ENCODE measurements at places on chromosomes 4 and X. TPM values are rescaled to one million over a fixed set of nuclear protein-coding genes. Genes with fewer than 3 reads are reported as not detected.

DNA sequence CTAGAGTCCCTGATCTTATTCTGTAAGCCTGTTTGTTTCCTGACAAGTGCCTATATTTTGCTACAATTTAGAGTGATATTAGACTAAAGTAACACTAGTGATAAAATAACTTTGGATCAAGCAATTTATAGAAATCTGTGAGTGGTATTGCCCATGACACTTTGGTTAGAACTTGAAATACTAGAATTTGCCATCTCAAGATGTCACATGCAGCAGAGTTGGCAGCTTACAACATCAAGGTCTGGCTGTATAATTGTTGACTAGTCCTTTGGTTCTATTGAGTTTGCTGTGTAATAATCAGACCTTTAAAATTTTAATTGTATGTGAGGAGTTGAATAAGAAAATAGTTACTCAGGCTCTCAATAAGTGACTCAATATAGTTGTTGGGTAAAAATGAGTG lies 167.1 kb downstream of the RAPGEF2 start:
- H3K4me3 ChIP-seq: no peak overlapping the region
- no peak for DNase-seq
- no peaks in the 10 kb centered on the region for H3K27me3 ChIP-seq
- H3K36me3 ChIP-seq: no peaks in the 10 kb centered on the region
- peaks cover 6% of the 10 kb centered on the region for H3K4me1 ChIP-seq

DNA sequence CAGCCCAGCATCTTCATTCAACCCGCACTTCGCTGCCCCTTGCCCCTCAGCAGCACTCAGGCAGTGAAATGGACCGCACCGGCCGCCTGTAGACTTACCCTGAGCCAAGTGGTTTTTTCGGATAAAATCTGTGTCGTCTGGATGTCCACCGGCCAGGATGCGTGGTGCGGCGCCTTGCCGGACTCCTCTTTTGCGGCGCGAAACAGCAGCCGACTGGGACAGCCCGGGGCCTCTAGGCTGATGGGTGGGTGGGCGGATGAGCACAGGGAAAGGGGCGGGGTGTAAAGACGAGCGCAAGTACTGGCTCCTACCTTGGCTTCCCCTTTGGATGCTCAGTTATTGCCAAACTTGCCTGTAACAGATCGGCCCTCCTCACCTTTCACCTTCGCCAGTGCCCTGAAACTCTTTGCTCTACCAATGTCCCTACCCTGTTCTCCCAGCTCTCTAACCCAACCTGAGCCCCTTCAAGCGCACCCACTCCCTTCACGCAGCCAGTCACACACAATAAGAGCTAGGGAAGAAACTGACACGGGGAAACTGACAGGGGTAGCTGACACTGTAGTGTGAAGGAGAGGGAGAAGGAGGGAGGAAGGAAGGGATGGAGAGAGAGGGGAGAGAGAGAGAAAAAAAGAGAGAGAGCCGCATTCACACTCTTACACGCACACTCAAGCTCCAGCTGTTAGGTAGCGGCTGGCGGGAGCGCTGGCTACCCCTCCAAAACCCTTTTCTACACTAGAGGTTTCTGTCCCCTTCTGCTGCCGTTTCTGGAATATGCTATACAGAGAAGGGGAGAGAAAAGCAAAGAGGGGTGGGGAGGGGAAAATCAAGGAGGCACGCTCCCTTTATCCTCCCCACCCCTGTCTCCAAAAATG lies 559 bp downstream of the TRPC5 start:
- no peaks in the 10 kb centered on the region for H3K36me3 ChIP-seq
- H3K4me3 ChIP-seq: no peak overlapping the region
- no peaks in the 10 kb centered on the region for H3K27me3 ChIP-seq
- no peak for DNase-seq
- no peaks in the 10 kb centered on the region for H3K4me1 ChIP-seq
- H3K27ac ChIP-seq: no peak overlapping the region

DNA sequence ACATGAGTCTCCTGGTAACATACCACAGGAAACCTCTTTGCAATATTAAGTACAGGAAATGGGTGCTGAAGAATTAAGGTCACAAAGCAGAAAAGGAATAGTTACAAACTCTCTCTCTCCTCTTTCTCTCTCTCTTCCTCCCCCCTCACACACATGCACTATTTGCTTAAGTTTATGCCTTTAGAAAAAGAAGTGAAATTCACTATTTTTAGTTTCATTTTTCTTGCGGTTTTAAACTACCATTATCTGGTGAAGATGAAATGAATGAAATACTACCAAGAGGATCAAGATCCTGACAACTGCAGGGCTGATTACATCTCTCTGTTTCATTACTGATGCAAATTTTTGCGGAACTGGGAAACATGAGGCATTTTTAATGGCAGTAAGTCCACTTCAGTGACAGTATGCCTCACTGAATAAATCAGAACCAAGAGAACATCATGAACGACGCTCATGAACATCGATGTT lies 64.3 kb upstream of the FTHL17 start:
- DNase-seq: no peak
- H3K27ac ChIP-seq: no peak overlapping the region
- H3K27me3 ChIP-seq: no peaks in the 10 kb centered on the region
- H3K36me3 ChIP-seq: no peaks in the 10 kb centered on the region

DNA sequence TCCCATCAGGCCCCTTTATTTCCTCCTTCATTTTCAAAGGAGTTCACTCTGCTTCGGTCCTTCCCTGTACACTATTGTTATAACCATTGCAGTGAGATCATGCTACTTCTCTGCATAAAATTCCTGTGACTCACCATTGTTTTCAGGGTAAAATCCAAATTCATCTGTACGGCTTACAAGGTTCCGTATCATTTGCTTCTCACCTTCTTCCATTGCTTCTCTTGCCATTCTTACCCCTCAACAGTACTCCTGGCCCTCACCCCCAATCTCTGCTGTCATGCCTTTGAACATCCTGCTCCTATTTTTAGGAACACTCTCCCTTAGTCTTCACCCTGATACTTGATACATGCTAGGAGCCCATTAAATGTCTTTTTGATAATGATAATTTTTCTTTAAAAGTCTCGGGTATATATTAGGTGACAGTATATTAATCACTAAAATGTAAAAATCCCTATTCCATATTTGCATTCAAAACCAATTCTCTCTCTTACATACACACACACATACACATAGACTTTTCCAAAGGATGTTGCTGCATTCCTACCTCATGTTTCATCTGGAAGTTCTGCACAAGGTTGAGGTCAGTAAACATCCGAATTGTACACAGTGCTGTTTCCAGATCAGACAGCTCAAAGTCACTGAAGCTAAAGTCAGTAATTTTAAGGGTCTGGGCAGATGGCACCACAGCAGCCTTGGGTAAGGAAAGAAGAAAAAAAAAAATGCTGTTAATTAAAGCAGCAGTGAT lies 103.4 kb downstream of the PDE5A start:
- H3K4me3 ChIP-seq: no peak overlapping the region
- H3K27ac ChIP-seq: peak overlapping the region; percentile 79
- DNase-seq: no peak
- peaks cover 13% of the 10 kb centered on the region for H3K36me3 ChIP-seq
- H3K4me1 ChIP-seq: peaks cover 33% of the 10 kb centered on the region

GRCh38 chrX:9671998-9672397 lies 93.6 kb downstream of the GPR143 start:
- H3K27me3 ChIP-seq: no peaks in the 10 kb centered on the region
- H3K27ac ChIP-seq: no peak overlapping the region
- no peak for DNase-seq
- H3K4me3 ChIP-seq: no peak overlapping the region

DNA sequence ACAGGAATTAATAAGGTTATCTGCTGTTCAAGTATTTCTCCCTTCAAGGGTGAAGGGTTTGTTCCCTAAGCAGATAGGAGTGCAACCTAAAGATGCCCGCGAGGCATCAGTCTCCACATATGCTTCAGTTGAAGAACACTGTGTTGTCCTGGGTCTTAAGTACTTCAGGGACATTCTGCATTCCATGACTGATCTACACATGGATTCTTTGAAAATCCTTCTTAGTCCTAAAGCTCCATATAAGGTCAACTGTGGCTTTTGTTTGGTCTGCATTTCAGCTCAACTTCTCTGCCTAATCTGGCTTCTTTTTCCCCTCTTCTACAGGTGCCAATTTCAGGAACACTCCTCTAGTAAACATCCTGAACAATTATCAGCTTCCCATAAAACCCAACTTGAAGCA lies 21.8 kb upstream of the CTSO start:
- H3K27ac ChIP-seq: no peak overlapping the region
- no peak overlapping the region for H3K4me3 ChIP-seq
- H3K4me1 ChIP-seq: no peaks in the 10 kb centered on the region
- no peaks in the 10 kb centered on the region for H3K27me3 ChIP-seq
- H3K36me3 ChIP-seq: no peaks in the 10 kb centered on the region

GRCh38 chr4:22556495-22556894 lies 40.6 kb upstream of the ADGRA3 start:
- DNase-seq: no peak
- no peak overlapping the region for H3K4me3 ChIP-seq
- no peaks in the 10 kb centered on the region for H3K27me3 ChIP-seq
- H3K4me1 ChIP-seq: no peaks in the 10 kb centered on the region
- no peaks in the 10 kb centered on the region for H3K36me3 ChIP-seq

GRCh38 chr4:53089936-53090729 lies 228.0 kb downstream of the RASL11B start:
- H3K4me3 ChIP-seq: no peak overlapping the region
- H3K27ac ChIP-seq: no peak overlapping the region
- H3K36me3 ChIP-seq: no peaks in the 10 kb centered on the region
- DNase-seq: no peak
- no peaks in the 10 kb centered on the region for H3K4me1 ChIP-seq

DNA sequence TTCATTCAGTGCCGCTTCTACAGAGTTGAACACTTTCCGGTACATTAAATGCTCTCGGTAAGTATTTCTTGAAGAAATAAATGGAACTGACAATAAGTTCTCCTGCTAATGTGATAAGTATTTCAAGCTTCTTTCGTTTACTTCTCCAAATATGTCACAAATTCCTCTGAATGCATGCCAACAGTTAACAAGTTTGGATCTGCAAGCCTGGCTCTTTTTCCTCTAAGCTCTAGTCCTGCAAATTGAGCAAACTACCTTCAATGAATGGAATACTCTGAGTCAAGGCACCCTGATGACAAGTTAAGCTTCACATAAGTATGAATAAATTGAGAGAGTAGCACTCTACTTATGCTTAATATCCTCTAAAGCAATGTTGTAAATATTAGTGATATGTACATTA lies 403.6 kb downstream of the PDGFC start:
- H3K4me3 ChIP-seq: no peak overlapping the region
- H3K27ac ChIP-seq: no peak overlapping the region
- no peak for DNase-seq
- no peaks in the 10 kb centered on the region for H3K27me3 ChIP-seq

DNA sequence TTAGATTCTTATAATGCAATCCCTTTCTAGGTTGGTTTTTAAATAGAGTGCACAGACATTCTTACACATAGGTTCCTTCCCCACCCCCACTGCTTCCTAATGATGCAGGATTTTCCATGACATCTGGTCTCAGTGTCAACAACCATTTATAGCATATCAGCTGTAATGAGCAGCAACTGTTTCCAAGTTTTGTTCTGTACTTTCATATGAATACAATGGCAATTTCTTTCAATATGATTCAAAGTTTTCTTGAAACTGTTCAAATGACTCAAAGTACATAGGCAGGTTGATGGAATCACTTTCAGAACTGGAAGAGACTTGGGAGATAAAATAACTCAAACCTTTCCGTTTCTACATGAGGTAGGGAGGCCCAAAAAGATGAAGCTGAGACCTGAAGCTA lies 220.7 kb downstream of the CAMK2D start:
- DNase-seq: no peak
- no peaks in the 10 kb centered on the region for H3K4me1 ChIP-seq
- H3K27ac ChIP-seq: no peak overlapping the region
- H3K36me3 ChIP-seq: no peaks in the 10 kb centered on the region
- H3K4me3 ChIP-seq: no peak overlapping the region

DNA sequence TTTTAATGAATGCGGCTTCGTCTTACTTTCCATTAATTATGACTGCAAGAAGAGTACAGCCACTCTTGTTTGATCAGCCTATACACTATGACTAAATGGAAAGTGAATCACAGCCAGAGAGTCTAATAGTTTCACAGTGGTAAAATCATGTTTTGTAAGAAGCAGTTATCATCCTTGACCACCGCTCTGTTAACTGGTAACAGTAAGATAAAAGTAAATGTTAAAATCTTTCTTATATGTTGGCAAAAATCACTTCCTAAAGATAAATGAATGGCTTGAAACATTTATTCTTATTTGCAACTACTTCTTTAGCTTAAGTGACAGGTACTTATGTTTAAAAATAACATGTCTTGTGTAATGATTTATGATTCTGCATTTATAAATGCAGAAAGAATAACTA lies 13.2 kb downstream of the GALNT7 start:
- H3K27me3 ChIP-seq: no peaks in the 10 kb centered on the region
- H3K27ac ChIP-seq: peak overlapping the region; percentile 4
- DNase-seq: no peak

DNA sequence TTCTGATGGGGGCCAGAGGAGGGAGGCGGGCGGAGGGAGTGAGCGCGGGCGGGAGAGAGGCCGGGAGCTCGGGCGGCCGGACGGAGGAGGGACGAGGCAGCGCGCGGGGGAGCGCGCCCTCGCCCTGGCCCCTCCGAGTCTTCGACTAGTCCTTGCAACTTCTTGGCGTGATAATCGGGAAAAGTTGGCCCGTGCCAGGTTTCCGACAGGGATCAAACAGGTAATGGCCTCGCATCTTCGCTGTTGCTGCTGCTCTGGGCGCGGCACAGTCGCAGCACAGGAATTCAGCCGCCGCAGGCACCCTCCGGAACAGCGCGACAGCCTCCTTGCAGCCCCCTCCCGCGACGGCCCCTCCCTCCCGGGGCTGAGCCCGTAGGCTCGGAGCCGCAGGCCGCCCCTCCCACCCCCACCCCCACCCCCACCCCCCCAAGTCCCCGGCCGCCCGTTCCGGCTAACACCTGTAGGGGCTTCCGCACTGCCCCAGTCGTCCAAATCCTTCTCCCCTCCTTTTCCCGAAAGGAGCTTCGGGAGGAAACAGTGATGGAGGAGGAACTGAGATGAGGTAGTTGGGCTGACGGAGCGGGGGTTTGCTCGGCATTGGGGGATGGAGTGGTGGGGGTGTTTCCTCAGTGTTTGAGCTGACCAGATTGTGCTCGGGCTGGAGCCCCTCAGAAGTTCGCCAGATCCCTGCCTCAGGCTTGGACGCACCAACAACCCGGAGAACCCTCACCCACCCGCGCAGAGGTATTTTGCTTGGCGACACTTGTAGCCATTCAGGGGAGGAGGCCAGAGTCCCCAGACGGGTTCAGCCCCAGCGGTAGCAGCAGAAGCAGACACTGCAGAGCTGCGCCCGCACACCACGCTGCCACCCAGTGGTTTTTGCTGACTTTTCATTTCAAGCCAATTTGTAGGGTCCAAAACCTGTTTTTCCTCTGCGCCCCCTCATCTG lies at the start of gene FGF13:
Gene FGF13, minus strand, starts transcription at position 319 of the 949 bp plus-strand sequence. CDS start 714 bp downstream, outside the sequence.
- no peaks in the 10 kb centered on the region for H3K4me1 ChIP-seq
- no peaks in the 10 kb centered on the region for H3K36me3 ChIP-seq
- peak within 1 kb of the TSS; percentile 73 for H3K27ac ChIP-seq
- H3K27me3 ChIP-seq: no peaks in the 10 kb centered on the region

GRCh38 chrX:3651277-3651676 lies 62.2 kb downstream of the PRKX start:
- no peak for DNase-seq
- H3K36me3 ChIP-seq: peaks cover 6% of the 10 kb centered on the region
- no peaks in the 10 kb centered on the region for H3K4me1 ChIP-seq

IL15 gene
- total RNA-seq: 11.5 TPM

DGAT2L6 gene
- not detected for total RNA-seq

RAB40A gene
- total RNA-seq: 1.5 TPM

SLC6A14 gene
- not detected for total RNA-seq

POU3F4 gene
- total RNA-seq: not detected

ASMT gene
- 37.5 TPM for total RNA-seq

CHRDL1 gene
- 43.5 TPM for total RNA-seq

MAGEB2 gene
- total RNA-seq: not detected

All from ascending aorta (tissue), 2 donors.